Thoracic aorta endothelial cell (primary cell): ENCODE measurements at places on chromosomes 2 and 18. TPM values are rescaled to one million over a fixed set of nuclear protein-coding genes. Genes with fewer than 3 reads are reported as not detected.

Gene SMC6
- 61.9 and 62.4 TPM in 2 replicates for total RNA-seq

Gene TBR1
- under 0.01 TPM in 2 replicates for total RNA-seq

Gene PPP1R1C
- 0.43 and 0.53 TPM in 2 replicates for total RNA-seq

Gene FEV
- total RNA-seq = not detected in 2 replicates

Gene GALNT13
- 0.27 and 4.2 TPM in 2 replicates for total RNA-seq
